ENCODE measurements at places on chromosomes 6 and 20.

GRCh38 chr6:144644776-144645175 is 359.6 kb downstream of the UTRN start:
- DNase-seq, result no peak

DNA sequence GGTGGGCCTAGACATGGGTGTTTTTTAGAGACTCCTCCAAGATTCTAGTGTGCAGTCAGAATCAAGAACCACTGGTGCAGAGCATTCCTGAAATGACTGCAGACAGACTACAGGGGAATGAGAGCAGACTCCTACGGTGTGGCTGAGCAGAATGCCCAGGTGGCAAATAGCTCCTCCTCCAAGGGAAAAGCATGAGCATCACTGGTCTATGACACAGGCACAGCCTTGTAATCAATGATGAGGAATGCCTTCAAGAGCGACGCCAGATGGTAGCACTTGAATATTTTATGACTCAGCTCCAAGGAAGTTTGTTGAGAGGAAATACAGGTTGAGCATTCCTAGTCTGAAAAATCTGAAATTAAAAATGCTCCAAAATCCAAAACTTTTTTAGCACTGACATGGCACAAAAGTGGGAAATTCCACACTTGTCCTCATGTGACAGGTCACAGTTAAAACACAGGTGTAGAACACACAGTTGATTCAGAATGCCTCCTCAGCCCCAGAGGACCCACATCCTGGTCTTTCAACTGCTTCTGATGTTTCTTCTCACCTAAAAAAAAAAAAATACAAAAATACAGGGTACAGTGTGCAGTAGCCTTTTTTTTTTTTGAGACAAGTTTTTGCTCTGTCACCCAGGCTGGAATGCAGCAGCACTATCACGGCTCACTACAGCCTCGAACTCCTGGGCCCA is 10.6 kb upstream of the FAM8A1 start:
- DNase-seq, result peak; percentile 54

DNA sequence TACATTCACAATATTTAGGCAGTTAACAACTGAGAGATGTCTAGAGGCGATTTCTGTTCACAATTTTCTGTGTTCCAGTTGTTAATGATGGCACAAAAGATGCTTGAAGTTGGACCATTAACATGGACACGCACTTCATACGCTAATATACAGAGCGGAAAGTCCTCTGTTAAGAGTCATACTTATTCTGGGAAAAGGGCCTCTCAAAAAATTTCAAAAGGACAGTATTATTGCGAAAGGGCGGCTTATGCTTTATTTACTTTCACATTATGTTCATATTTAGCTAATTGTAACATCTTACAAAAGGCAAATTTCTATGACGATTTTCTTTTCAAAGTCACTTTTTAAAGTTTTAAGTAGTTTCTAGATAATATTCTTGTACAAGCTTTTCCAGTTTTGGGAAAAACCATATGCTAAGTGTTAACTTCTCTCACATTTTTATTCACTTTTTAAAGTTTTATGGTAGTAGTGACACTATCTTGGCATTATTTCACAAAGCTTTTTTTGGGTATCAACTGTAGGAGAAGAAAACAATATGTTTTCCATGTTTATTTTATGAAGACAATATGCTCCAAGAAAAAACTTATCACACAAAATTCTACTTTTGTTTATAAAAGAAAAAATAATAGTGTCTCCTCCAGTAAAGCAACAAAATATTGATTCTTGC is 62.3 kb downstream of the MAP7 start:
- peak; percentile 7 for DNase-seq

DNA sequence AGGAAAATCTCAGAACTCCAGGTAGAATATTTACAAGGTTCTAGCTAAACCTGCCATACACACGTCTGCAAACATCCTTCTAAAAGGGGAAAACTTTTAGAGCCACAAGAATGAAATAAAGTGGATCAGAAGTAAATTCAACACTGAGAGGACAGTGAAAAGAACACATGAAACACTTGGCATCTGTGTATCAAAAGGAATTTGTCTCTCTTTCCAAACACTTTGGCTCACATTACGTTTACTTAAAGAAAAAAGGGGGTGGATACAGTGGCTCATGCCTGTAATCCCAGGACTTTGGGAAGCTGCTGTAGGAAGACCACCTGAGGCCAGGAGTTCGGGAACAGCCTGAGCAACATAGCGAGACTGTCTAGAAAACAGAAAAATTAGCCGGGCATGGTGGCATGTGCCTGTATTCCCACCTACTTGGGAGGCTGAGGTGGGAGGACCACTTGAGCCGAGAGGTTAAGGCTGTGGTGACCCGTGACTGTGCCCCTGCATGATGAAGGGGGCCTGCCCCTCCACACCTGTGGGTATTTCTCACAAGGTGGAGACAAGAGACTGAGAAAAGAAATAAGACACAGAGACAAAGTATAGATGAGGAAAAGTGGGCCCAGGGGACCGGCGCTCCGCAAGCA is 35.4 kb downstream of the NINL start:
- DNase-seq, result no peak

DNA sequence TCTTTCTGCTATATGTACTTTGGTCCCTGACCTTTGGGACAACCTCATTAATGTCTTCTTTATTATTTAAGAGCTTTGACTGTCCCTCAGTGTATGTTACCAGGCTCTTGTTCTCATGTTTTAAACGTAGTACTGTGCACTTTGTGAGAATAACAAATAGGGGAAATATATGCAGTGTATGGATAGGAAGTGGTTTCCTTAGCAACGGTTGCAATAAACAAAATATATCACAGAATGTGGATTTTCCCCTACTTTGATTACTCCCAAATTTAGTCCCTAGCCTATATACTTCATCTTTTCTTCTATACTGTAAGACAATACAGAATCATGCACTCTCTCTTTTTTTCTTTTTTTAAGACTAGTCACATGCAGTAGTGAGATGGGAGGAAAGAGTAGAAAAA is 123.8 kb upstream of the AKIRIN2 start:
- no peak for DNase-seq

- no peak for DNase-seq
These were observed 756 bp downstream of the MTG2 start for GRCh38 chr20:62183426-62184142.

DNA sequence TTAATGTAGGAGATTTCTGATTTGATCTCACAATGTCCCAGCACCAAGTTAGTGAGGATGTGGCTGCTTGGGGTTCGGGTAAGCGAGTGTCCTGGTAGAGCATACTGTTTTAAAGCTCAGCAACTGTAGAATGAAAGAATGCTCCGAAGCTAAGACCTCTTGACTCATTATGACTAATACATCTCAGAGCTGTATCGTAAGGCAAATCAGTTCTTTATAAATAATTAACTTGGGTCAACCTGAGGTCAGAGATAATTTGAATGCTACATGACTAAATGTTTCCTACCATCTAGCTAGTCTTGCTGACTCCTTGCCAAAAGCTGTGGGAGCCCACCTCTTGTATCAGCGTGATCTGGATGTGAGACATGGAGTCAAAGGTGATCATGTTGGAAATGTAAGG is 128.8 kb upstream of the PDE7B start:
- DNase-seq, result no peak

- DNase-seq, result no peak
These were observed 21.7 kb downstream of the UCKL1 start for GRCh38 chr20:63934271-63935068.

GRCh38 chr6:134936476-134936875 is 13.4 kb downstream of the ALDH8A1 start:
- no peak for DNase-seq

GRCh38 chr6:4693173-4693970 is 82.8 kb upstream of the CDYL start:
- DNase-seq, result no peak

GRCh38 chr6:109230453-109230852 is 135.1 kb downstream of the CEP57L1 start:
- DNase-seq, result no peak

- DNase-seq, result no peak
These were observed 40.4 kb upstream of the SCML4 start for GRCh38 chr6:107864226-107865127.

- no peak for DNase-seq
These were observed 189.0 kb upstream of the PRDM1 start for GRCh38 chr6:105897131-105897530.

DNA sequence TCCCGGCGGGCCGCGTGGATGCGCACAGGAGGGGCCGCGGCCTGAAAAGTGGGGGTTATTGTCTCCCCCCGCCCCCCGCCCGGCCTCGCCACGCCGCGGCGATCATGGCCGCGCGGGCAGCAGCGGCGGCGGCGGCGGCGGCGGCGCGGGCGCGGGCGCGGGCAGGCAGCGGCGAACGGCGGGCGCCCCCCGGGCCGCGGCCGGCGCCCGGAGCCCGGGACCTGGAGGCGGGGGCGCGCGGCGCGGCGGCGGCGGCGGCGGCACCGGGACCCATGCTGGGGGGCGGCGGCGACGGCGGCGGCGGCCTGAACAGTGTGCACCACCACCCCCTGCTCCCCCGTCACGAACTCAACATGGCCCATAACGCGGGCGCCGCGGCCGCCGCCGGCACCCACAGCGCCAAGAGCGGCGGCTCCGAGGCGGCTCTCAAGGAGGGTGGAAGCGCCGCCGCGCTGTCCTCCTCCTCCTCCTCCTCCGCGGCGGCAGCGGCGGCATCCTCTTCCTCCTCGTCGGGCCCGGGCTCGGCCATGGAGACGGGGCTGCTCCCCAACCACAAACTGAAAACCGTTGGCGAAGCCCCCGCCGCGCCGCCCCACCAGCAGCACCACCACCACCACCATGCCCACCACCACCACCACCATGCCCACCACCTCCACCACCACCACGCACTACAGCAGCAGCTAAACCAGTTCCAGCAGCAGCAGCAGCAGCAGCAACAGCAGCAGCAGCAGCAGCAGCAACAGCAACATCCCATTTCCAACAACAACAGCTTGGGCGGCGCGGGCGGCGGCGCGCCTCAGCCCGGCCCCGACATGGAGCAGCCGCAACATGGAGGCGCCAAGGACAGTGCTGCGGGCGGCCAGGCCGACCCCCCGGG is 637 bp downstream of the ARID1B start:
- DNase-seq, result no peak

DNA sequence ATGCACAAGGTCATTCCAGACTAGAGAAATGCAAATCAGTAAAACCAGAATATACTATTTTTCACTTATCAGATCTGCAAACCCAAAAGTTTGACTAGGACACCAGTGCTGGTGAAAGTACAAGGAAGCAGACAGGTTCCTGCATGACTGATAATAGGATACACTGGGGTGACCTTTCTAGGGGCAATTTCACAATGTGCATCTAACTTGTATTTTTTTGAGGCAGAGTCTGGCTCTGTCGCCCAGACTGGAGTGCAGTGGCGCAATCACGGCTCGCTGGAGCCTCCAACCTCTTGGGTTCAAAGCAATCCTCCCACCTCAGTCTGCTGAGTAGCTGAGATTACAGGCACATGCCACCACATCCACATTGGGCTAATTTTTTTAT is 11.4 kb downstream of the COMMD7 start:
- DNase-seq, result no peak

GRCh38 chr6:156994215-156995076 is 217.3 kb downstream of the ARID1B start:
- DNase-seq, result no peak

- no peak for DNase-seq
These were observed 347.8 kb downstream of the CDKAL1 start for GRCh38 chr6:20882014-20882413.

- no peak for DNase-seq
These were observed 20.2 kb upstream of the GATA5 start for GRCh38 chr20:62495749-62496567.

GRCh38 chr6:46251583-46252339 is 81.0 kb upstream of the ENPP5 start:
- no peak for DNase-seq

GRCh38 chr6:20319520-20320357 is 81.9 kb upstream of the E2F3 start:
- DNase-seq, result no peak

DNA sequence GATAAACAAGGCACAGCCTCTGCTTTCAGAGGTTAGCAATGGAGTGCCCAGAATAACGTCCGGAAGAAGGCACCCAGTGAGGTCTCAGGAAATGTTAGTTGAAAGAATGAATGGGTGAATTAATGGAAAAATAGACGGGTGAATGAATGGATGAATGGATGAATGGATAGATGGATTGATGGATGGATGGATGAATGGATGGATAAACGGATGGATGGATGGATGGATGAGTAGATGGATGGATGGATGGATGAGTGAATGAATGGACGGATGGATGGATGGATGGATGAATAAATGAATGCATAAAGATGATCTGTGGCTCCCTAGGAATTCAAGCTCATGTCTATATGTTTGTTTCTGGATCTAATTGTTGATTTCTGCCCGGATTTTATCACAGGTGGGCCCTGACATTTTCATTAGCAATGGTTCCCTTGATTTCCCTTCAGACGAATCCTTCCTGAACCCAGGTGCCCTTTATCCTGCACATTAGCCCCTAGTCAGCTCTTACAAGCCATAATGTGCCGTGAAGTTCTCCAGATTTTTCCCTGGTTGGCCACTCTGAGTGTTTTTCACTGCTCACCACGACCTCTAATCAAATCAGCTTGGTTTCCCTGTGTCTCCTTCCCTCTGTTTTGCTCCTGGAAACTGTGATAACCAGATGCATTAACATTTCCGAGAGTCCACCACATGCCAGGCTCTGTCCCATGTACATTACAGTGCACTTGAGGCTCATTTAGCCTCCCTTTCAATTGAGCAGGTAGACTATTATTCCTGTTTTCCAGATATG is 22.2 kb downstream of the TSHZ2 start:
- DNase-seq, result no peak

DNA sequence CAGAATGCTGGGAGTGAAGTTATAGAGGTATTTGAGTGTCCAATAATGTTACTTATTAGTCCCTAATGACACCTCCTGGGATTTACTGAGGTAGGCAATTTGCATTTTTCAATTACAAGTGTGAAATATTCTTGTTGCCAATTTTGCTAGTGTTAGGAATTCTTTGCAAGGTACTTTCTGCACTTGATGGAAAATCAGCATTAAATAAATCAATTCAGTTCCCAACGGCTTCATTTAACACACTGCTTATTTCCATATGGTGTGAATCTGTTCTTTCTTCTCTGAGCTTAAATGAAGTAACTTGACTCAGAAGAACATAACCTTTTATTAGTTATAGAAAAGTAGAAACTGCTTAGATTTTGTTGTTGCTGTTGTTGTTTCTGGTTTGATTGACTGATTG is 21.2 kb downstream of the CCN2 start:
- no peak for DNase-seq

- no peak for DNase-seq
These were observed 31.8 kb downstream of the TBC1D7 start for GRCh38 chr6:13296536-13296997.

DNA sequence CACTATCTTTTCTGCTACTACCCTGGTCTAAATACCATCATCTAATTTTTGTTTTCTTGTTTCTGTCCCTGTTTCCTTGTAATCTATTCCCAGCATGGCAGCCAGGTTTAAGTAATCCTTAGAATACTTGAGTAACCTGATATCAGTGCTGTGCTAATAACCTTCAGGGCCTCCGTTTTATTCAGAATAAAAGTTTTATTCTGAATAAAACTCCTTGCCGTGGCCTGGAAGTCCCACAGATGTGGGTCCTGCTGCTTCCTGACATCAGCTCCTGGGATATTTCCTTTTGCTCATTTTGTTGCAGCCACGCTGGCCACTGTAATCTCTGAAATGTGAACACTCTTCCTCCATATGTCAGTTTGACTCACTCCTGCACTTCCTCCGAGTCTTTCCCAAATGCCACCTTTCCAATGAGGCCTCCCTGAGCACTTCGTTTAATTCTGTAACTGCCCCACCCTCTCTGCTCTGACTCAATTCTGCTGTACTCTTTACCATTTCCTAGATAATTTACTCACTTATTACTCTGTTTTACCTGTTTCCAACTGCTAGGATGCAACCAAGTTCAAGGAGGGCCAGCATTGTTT is 114.0 kb upstream of the FOXA2 start:
- DNase-seq, result no peak

GRCh38 chr20:46875059-46875458 is 19.6 kb upstream of the EYA2 start:
- DNase-seq, result no peak
